ENCODE measurements at places on chromosomes 3 and 15.

DNA sequence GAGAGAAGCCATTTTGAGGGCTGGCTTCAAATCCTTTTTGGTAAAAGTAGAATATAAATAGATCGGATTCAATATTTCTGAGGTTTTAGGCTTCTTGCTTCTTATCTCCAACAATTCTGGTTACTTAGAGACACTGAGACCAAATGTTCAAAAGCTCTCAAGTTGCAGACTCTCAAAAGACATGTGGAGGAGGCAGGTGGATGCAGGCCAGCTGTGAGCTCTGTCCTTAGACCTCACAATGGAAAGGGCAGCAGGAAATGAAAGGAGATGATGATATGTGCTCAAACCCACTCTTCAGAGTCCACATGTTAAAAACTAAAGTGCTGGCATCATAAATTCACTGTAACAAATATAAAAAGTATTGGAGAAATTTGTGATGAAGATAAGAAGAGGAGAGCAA is 424.9 kb upstream of the ALCAM start:
- DNase-seq: peak; percentile 11

DNA sequence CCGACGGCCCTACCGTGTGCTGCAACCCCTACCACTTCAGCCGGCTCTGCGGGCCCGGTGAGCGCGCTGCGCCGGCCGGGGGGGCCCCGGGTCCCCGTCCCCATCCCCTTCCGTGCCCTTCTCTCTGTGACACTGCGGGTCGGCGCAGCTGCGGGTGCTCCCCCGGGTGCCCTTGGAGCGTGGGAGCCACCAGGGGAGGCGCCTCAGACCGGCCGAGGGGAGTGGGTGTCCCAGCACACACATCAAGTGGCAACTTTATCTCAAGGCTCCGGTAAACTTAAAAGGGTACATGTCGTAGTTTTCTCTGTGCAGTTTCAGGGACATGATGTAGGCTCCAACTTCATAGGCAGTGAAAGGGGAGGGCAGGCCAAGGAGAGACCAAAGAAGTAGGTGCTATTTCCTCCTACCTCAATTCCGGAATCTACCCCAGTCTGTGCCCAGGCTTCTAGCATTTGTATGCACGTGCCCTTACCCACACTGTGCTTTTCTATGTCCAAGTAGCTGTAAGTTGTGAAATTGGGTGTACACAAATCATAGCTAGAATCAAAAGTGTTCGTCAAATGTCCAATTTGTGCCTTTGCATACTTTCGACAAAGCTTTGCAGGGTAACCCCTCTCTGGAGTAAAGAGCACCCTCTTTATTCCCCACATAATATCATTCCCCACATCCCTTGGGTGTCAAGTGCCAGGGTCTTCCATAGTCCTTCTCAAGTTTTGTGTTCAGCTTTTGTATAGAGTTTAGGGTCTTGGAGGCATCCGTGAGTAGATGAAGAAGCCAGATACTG is 2.2 kb downstream of the SMAD6 start:
- no peak for DNase-seq

DNA sequence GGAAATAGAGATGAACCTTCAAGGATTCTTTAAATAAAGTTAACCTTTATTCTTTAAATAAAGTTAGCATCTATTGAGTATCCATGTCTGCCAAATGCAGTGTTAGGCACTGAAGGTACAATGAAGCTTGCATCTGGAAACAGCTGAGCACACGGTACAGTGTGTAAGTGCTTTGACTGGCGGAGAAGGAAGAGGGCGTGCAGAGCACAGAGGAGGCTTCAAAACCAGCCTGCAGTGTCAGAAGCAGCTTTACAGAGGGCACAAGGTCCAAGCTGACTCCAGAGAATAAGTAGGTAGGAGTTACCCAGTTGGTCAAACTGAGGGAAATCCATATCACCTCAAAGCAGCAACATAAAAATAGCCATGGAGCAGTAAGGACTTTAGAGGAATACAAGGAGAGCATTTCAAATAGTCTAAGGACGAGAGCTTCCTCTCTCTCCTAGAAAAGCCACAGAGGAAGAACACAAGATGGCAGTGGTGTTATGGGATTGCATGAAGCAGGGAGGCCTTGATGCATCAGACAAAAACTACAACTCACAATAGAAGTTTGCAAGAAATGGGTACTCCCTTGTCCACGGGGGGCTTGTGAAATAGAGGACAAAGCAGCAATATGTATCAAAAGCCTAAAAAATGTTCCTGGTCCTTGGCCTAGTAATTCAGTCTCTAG is 60.3 kb upstream of the PPP2R3A start:
- DNase-seq: no peak

GRCh38 chr3:11643201-11643603 is 513 bp downstream of the VGLL4 start:
- DNase-seq: no peak

DNA sequence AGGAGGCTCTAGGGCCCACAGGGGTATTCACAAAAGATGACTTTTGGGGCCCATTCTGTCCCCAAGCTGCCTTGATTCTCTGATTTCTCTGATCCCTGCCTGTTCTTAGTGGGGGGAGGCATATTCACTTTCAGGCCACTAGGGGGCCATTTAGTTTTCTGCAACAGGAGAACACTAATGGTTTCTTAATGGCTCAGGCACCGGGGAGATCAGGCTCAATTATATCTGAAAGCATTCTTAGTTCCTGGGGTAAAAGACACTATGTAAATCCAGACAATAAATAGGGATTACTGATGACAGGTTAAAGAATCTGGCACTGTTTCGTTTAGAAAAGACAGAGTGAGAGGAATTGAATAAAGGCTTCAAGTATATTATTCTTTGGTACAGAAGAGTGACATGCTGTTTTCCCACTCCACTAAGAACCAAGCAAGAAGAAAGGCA is 2.5 kb upstream of the INAFM2 start:
- DNase-seq: peak; percentile 43

GRCh38 chr3:64095802-64096201 is 72.5 kb upstream of the PSMD6 start:
- DNase-seq: no peak

DNA sequence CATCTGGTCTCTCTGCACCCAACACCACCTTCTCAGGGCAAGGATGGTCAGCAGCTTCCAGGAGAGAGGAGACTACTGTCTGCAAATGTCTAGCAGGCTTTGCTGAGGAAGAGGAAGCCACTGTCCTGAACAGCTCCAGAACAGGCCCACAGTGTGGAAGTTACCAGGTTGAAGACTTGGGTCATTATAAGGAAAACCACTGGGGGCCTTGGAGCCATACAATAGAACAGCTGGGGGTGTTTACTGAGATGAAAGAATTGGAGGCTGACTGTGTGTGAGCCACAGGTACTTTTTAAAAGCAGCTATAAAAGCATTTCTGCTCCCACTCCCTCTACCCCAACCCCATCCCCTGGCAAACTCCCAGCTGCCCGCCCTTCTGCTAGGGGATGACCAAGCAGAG is 24.2 kb downstream of the SRGAP3 start:
- no peak for DNase-seq

- no peak for DNase-seq
Observed at GRCh38 chr15:76865548-76865991, 39.6 kb downstream of the SCAPER start.

GRCh38 chr15:45458746-45459403 is 63.7 kb downstream of the SLC30A4 start:
- peak; percentile 2 for DNase-seq

GRCh38 chr15:56227306-56227705 is 16.4 kb downstream of the RFX7 start:
- no peak for DNase-seq

GRCh38 chr3:186151077-186151971 is 42.4 kb upstream of the ETV5 start:
- DNase-seq: no peak

- DNase-seq: no peak
Observed at GRCh38 chr3:48655606-48656005, 7.1 kb downstream of the CELSR3 start.

DNA sequence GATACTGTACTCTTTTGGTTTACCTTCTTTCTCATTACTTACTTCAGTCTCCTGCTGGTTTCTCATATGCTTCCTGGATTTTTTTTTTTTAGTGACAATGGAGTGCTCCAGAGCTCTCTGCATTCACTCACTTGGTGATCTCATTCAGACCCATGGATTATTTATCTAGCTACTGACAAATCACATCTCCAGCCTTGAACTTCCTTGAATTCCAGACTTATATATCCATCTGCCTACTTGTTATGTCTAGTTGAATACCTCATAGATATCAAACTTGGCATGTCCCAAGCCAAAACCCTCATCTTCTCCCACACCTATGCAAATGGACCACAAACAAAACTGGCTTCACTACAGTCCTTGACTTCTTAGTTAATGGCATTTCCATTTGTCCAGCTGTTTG is 234.7 kb upstream of the ZPLD1 start:
- DNase-seq: no peak

DNA sequence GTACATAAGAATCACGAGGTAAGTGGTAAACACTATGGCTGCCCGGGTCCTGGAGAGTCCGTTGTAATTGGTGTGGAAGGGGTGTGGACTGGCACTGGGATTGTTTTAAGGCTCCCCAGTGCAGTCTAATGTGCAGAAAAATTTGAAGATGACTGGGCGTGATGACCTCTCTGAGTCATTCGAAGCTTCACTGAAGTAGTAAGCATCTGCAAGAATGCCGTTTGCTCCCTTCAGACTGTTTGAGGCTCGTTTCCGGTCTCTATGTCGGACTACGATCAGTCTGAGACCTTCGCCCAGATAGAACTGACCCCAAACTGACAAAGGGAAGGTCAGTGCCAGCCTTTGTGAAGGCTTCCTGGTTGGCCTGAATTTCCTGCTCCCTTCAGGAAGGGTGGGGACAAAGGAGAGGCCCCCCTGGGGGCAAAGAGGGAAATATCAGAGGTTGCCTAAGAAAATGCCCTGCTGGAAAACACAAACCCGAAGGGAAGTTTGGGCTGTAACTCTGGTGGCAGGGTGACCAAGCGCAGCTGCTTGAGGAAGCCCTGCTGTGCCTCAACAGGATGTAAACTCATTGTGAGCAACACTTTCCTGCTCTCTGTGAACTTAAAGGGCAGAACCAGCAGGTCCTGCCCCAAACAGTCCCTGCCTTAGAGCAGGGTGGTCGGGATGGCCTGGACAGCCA is 34.6 kb downstream of the BTD start:
- no peak for DNase-seq

- no peak for DNase-seq
Observed at GRCh38 chr3:77407441-77407840, 367.5 kb downstream of the ROBO2 start.

DNA sequence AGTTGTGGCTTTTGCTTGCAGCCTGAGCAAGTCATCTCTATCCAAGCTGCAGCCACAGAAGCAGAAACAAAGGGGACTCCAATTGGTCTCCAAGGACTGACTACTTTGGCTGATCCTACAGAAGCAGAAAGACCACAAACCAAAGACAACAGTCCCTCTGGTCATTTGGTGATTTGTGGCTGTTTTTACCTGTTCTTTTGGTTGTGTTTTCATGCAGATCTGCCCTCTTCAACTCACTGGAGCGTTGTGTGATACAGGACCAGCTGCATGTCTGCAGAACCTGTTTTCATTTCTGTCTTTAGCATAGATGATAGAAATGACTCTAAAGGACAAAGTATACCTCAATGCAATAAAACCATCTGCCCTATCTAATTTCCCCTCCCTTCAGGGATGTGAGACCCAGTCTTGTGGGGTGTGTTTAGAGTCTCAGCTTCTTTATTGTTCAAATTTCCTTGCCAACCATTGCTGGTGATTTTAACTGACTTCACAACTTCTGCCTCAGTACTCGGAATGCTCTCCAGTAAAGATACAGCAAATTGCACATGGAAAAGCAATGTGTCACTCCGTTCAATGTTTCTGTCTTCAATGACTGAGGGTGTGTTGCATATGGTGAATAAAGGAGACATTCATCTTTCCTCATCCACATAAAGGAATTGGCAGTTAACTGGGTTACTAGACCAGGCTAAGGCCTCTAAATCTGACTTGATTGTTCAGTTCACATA is 48.9 kb upstream of the SLC7A14 start:
- DNase-seq: peak; percentile 60

DNA sequence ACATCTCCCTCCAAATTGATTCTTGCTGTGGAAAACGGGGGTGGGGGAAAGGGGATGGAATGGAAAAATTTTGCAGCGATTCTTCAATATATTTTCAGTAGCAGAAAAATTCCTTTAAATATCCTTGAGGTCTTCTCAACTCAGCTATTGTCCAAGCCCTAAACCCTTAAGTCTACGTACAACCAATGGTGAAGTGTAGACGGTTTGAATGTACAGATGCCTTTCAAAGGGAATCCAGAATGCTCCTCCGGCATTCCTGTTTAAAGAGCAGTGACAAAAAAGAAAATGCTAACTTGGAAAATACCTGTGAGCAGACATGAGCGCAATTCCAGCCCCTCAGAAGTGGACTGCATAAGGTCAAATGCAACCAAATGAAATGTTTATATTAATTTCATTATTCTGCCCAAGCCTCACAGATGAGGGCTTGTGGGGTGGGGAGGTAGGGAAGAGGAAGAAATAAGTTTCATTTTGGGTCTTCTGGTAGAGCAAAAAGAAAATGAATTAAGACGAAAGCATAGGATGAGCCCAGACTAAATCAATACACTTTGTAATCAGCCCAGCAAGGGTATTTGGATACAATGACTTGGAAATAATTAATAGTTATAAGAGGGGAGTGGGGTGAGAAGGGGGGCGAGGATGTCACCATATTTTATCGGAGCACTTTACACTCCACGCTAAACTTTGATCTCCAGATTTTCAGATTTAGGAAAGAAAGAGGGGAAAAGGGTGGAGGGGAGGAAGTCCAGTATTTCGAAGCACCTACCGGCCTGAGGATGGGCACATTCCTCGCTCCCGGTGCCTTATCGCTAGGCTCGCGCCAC is 2.7 kb downstream of the FOXP1 start:
- no peak for DNase-seq

DNA sequence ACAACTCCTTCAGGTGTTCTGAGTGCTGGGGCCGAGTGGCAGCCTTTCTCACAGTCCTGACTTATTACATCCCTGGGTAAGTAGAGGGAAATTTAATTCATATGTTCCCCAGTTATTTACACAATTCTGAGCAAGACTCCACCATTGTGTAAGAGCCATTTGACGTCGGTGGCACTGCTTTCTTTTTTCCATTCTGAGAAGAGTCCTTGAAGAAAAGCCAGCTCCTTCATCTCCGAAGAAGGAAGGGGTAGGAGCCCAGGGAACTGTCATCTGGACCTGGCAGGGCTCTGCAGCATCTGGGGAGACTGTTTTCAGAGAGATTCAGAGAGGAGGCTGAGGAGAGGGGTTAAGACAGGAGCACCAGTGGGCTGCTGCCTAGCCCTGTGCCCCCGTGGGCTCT is 22.6 kb upstream of the MASP1 start:
- DNase-seq: no peak
